Fibroblast of gingiva (primary cell): ENCODE measurements at places on chromosomes 3 and 15.

- no peak for DNase-seq
Observed at GRCh38 chr3:142563496-142563997, 15.0 kb downstream of the ATR start.

GRCh38 chr3:67686069-67686468 lies 31.7 kb upstream of the SUCLG2 start:
- DNase-seq: no peak

GRCh38 chr15:51768018-51768417 lies 16.6 kb downstream of the TMOD2 start:
- DNase-seq: no peak

GRCh38 chr15:69131362-69132220 lies 28.8 kb upstream of the GLCE start:
- DNase-seq: no peak

- no peak for DNase-seq
Observed at GRCh38 chr3:133928136-133928893, 32.6 kb upstream of the RAB6B start.
